CD14-positive monocyte (primary cell): ENCODE measurements at places on chromosomes 1 and 21. TPM values are rescaled to one million over a fixed set of nuclear protein-coding genes. Genes with fewer than 3 reads are reported as not detected.

DNA sequence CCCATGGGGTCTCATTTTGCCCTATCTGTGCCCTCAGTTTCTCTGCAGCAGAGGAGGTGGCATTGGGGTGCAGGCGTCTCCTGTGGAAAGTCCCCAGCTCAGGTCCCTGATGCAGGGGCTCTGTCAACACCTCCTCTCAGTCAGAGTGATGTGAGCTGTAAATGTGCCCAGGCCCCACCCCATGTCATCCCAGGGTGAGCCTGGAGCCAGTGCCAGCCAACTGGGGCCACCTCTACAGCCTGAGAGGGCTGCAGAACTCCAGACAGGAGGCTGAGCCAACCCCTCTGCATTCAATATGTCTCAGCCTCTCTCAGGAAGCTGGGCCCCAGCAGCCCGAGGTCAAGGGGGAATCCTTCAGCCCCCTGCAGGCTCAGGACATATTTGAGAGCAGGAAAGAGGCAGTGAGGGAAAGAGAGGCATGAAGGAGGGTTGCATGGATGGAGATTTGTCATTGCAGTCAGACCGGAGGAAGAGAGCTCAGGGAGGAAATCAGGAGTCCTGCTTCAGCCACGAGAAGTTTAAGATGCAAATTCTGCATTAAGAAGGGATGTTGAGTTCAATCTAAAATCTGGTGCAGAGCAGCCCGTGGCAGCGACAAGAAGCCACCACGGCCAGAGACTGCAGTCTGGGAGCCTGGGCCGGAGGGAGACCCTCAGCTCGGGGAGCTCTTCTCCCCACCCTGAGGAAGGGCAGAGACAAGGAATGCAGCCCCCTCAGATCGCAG, 288.2 kb upstream of the VAMP3 start:
- no peak for DNase-seq
- no peaks in the 10 kb centered on the region for H3K36me3 ChIP-seq
- H3K27me3 ChIP-seq, result no peaks in the 10 kb centered on the region
- no peak overlapping the region for H3K4me3 ChIP-seq
- no peak overlapping the region for H3K27ac ChIP-seq

- no peak overlapping the region for H3K27ac ChIP-seq
- no peaks in the 10 kb centered on the region for H3K4me1 ChIP-seq
- no peaks in the 10 kb centered on the region for H3K27me3 ChIP-seq
- H3K36me3 ChIP-seq, result no peaks in the 10 kb centered on the region
Measured at GRCh38 chr1:84286071-84286470, 15.4 kb upstream of the SAMD13 start.

DNA sequence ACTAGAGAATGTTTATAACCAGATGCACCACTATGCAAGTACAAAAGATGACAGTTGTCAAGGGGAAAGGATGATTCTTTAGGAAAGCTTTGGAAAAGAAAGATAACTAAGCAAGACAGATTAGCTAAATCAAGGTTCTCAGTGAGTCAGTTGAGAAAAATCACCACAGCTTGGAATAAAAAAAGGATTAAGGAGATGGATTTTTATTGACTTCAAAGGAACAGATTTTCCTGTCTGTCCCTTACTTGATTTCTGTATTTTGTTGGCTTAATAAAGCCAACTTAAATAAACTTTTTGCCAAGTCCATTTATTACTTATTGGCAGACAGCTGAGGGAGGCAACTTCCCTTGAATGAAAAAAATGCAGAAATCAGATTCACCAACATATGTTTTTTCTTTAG, 93.9 kb downstream of the NR5A2 start:
- no peak for DNase-seq
- no peak overlapping the region for H3K27ac ChIP-seq
- H3K4me1 ChIP-seq, result no peaks in the 10 kb centered on the region
- H3K27me3 ChIP-seq, result no peaks in the 10 kb centered on the region
- no peak overlapping the region for H3K4me3 ChIP-seq

DNA sequence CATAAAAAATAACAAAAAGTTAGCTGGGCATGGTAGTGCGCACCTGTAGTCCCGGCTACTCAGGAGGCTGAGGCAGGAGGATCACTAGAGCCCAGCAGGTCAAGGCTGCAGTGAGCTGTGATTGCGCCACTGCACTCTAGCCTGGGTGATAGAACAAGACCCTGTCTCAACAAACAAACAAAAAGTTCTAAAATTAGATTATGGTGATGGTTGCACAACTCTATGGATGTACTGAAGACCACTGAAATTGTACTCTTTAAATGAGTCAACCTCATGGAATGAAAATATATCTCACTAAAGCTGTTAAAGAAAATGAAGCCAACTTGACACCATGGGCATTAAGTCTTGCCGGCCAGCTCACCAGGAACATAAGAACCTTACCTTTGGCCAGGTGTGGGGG, 9.1 kb downstream of the MRAP start:
- H3K36me3 ChIP-seq, result peaks cover 16% of the 10 kb centered on the region
- no peak overlapping the region for H3K4me3 ChIP-seq
- H3K27me3 ChIP-seq, result no peaks in the 10 kb centered on the region
- DNase-seq, result no peak
- no peaks in the 10 kb centered on the region for H3K4me1 ChIP-seq

Gene IL19
- not detected for polyA plus RNA-seq

Gene BEND5
- not detected for polyA plus RNA-seq
